Cerebellum (tissue), 4 donors: ENCODE measurements at places on chromosomes 3 and 15. TPM values are rescaled to one million over a fixed set of nuclear protein-coding genes. Genes with fewer than 3 reads are reported as not detected.

Gene NUP210
- total RNA-seq: 13.8 TPM

Gene TTC21A
- 9.7 TPM for total RNA-seq

Gene RPL39L
- total RNA-seq: 11.8 TPM

Gene ZNF620
- 12.5 TPM for total RNA-seq

Gene SLC7A14
- 11.9 TPM for total RNA-seq

Gene C2CD4A
- 0.73 TPM for total RNA-seq

Gene IL12A
- total RNA-seq: 1.1 TPM

Gene FRMD4B
- total RNA-seq: 37.7 TPM

Gene LRRC31
- not detected for total RNA-seq
